ENCODE measurements at places on chromosomes 13 and 19. TPM values are rescaled to one million over a fixed set of nuclear protein-coding genes. Genes with fewer than 3 reads are reported as not detected.

OLFM2 gene
- total RNA-seq: 112 TPM

CPB2 gene
- not detected for total RNA-seq

KLK3 gene
- not detected for total RNA-seq

ZNF506 gene
- 10.0 TPM for total RNA-seq

B9D2 gene
- total RNA-seq: 4.5 TPM

MIR17HG gene
- total RNA-seq: 3.8 TPM

HSD17B14 gene
- 2.2 TPM for total RNA-seq

SIGLECL1 gene
- total RNA-seq: not detected

PSG1 gene
- 1.7 TPM for total RNA-seq

CEACAM4 gene
- not detected for total RNA-seq

LRP3 gene
- total RNA-seq: 49.3 TPM

ZNF554 gene
- 4.5 TPM for total RNA-seq

C5AR1 gene
- total RNA-seq: 0.39 TPM

ZNF154 gene
- 8.1 TPM for total RNA-seq

GSX1 gene
- not detected for total RNA-seq

NAPSA gene
- total RNA-seq: 0.36 TPM
